Activated T-helper 1 cell treated with anti-CD3 and anti-CD28 coated beads, Interleukin-2, amount 50 U/mL, for 16 hours (primary cell): ENCODE measurements at places on chromosomes 1 and 21.

- DNase-seq = peak; percentile 4
Measured at GRCh38 chr1:169604781-169605560, 18.7 kb upstream of the F5 start.

DNA sequence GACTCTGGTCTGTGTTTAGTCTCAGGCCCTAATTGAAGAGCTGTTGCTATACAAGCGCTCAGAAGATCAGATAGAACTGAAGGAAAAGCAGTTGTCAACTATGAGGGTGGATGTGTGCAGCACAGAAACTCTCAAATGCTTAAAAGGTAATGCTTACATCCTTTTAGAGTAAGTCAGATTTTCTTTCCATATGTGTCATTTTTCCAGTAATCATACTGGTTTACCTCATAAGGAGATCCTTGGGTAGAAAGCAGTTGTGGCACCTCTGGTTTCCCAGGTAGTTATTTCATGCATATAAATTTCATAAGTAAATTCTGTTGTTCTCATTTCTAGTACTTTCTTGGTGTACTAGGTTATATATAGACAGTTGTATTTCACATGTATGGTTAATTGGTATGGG is 43.0 kb upstream of the TARS2 start:
- DNase-seq = no peak

DNA sequence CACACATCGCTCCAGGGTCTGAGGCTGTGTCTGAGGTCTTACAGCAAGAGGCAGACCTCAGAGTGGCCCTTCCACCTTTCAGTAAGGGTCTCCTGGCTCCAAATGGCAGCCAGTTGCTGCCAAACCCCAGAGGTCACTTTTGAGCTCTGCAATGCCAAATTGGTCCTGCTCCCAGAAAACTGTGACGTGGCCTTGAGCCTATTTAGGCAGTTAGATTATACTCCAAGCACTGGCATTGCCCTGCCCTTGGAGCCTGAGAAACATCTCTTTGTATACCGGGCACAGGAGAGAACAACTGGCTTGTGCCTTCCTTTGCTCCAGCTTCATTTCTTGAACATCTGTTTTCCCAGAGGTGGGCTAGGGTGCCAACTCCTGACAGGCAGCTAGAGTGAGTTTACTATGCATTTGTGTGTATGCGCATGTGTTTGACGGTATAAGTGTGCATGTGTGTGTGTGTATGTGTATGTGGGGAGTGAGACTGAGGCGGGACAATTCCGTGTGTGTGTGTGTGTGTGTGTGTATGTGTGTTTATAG is 134.5 kb downstream of the IER5 start:
- no peak for DNase-seq

- no peak for DNase-seq
Measured at GRCh38 chr1:197526736-197527371, 248.4 kb downstream of the DENND1B start.

GRCh38 chr1:198234520-198235251 is 77.9 kb downstream of the NEK7 start:
- DNase-seq = no peak

- no peak for DNase-seq
Measured at GRCh38 chr1:214337511-214337910, 56.6 kb downstream of the SMYD2 start.

GRCh38 chr1:182680901-182681567 is 3.4 kb downstream of the RGS8 start:
- DNase-seq = no peak

- DNase-seq = no peak
Measured at GRCh38 chr1:204714861-204715511, 29.4 kb upstream of the LRRN2 start.

- DNase-seq = peak; percentile 68
Measured at GRCh38 chr1:27395441-27396195, 3.2 kb downstream of the GPR3 start.

DNA sequence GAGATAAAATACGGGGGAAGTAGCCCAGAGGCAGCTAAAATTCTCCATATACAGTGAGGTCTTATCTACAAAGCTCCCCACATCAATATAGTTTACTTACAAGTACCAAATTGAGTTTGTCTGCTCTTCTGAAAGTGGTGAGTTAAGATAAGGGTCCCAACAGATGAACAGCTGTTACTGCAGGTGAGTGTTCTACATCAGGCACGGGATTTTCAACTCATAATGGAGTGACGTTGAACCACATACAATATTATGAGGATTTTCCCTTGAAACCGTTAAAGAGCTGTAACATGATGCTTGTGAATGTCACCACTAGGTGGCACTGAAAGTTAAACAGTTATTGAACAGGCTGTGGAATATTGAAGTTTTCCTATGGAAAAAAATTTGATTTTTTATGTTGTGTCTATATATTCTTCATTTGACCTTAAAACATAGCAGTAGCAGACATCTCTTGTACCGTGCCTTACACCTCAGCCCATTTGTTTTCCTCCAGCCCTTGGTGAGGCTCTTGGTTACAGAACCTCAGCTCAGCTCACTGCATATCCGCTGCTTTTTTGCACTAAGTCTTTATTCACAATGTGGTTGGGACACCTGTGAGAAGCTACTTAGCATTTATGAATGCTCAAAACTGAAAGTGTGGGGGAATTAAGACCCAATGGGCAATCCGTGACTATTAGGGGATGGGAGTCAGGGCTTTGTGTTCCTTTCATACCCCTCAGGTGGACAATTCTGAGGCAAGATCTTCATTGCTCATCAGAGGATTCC is 23.2 kb downstream of the CD1D start:
- no peak for DNase-seq

- DNase-seq = no peak
Measured at GRCh38 chr21:22351076-22351475, 1352.9 kb downstream of the NCAM2 start.

DNA sequence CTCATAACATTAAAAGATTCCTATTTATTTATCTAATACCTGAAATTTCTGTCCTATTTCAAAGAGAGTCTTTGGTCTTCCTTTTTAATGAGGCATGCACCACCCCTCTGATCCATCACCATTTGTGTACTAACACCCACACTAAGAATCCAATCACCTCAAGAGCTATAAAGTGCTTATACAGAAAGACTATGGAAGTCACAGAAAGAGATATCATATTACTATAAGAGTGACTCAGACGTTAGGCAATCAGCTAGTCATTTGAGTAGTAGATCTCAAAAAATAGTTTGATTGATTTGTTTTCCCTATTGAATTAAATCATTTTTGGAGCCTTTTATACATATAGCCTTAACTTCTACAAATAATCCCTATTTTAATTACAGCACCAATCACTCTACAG is 46.1 kb downstream of the NME7 start:
- no peak for DNase-seq

DNA sequence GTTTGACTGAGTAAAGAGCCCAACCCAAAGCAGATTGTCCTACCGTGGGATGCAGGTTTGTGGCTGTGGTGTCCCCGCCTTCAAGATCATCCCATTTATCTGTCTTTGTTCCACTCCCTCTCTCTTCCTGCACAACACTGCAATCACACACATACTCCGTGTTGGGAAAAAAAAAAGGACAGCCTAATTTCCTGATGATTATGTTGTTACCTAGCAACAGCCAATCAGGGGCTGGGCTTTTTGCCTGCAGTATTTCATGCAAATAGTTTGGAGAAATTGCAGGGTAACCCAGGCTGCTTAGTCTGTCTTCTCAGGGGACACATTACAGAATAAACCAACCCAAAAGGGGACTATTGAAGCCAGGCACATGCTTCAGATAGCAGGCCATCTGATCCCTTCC is 38.3 kb downstream of the PHC2 start:
- DNase-seq = no peak

DNA sequence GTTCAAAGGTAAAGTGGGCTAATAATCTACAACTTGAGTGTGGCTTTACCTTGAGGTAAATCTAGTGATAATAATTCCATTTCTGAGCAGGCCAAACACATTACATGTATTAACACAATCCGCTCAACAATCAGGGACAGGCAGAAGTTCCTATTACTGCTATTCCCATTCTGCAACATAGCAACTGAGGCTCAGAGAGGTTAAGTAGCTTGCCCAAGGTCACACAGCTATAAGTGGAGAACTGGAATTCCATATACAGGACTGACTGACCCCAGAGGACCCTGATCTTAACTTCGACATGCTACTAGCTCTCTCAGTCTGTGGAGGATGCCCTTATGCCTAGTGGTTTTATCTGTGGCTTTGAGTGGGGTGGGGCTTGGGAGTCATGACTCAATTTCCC is 110.1 kb downstream of the TRABD2B start:
- DNase-seq = no peak
